ENCODE measurements at places on chromosomes 3 and 15. TPM values are rescaled to one million over a fixed set of nuclear protein-coding genes. Genes with fewer than 3 reads are reported as not detected.
A peak's percentile ranks its signal among the peaks of the same experiment; 100 is the strongest.

The ITGA11 gene
- total RNA-seq, result not detected

The MESP2 gene
- total RNA-seq, result 1.3 TPM

- H3K36me3 ChIP-seq, result no peaks in the 10 kb centered on the region
- peaks cover 54% of the 10 kb centered on the region for H3K27me3 ChIP-seq
- no peak overlapping the region for H3K4me3 ChIP-seq
- DNase-seq, result peak; percentile 33
- no peaks in the 10 kb centered on the region for H3K4me1 ChIP-seq
Measured at GRCh38 chr15:37586011-37586583, 348.3 kb upstream of the TMCO5A start.

- H3K4me1 ChIP-seq, result no peaks in the 10 kb centered on the region
- no peak overlapping the region for H3K4me3 ChIP-seq
- H3K36me3 ChIP-seq, result peaks cover 4% of the 10 kb centered on the region
- no peak for DNase-seq
Measured at GRCh38 chr3:53027254-53027844, 18.5 kb downstream of the SFMBT1 start.

GRCh38 chr3:13718436-13718835, 161.4 kb downstream of the WNT7A start:
- no peak for DNase-seq
- H3K27ac ChIP-seq, result no peak overlapping the region
- no peaks in the 10 kb centered on the region for H3K36me3 ChIP-seq
- no peaks in the 10 kb centered on the region for H3K4me1 ChIP-seq
- H3K4me3 ChIP-seq, result no peak overlapping the region

The CHRNA5 gene
- total RNA-seq, result 11.0 TPM

The GATM gene
- total RNA-seq, result 0.87 TPM

The C3orf20 gene
- total RNA-seq, result not detected

GRCh38 chr3:156359368-156359767, 195.5 kb downstream of the SSR3 start:
- H3K27me3 ChIP-seq, result peaks cover 35% of the 10 kb centered on the region
- DNase-seq, result no peak
- H3K27ac ChIP-seq, result no peak overlapping the region
- H3K4me1 ChIP-seq, result no peaks in the 10 kb centered on the region

The AMT gene
- 1.6 TPM for total RNA-seq

The NR2E3 gene
- 0.35 TPM for total RNA-seq

- H3K36me3 ChIP-seq, result peaks cover 14% of the 10 kb centered on the region
- H3K4me1 ChIP-seq, result peaks cover 11% of the 10 kb centered on the region
- peak; percentile 75 for DNase-seq
- H3K27ac ChIP-seq, result peak overlapping the region; percentile 46
- no peak overlapping the region for H3K4me3 ChIP-seq
Measured at GRCh38 chr3:127779747-127780146, 42.6 kb downstream of the MGLL start.

DNA sequence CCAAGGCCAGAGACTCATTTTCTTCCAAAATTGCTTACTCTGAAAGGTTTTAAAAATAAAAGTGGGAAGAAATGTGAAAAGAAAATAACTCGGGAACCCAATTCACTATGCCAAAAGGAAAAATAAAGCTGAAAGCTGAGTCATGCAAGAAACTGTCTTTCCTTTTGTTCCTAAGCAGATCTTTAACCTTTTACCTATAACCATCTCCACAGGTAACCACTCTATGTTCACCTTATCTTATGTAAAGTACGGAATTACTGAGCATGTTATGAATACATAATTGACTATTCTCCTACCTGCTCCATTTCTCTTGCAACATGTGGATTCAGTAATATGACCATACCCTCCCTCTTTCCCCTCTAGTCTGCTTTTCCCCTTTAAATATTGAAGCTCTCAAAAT, 62.0 kb downstream of the MINDY4B start:
- H3K27ac ChIP-seq, result no peak overlapping the region
- H3K27me3 ChIP-seq, result peaks cover 8% of the 10 kb centered on the region
- peak; percentile 18 for DNase-seq
- H3K36me3 ChIP-seq, result no peaks in the 10 kb centered on the region
- H3K4me1 ChIP-seq, result peaks cover 7% of the 10 kb centered on the region

The ZBTB47 gene
- 10.8 TPM for total RNA-seq

GRCh38 chr3:100289339-100289738, 28.5 kb downstream of the TBC1D23 start:
- H3K4me3 ChIP-seq, result no peak overlapping the region
- no peak overlapping the region for H3K27ac ChIP-seq
- H3K36me3 ChIP-seq, result no peaks in the 10 kb centered on the region
- H3K27me3 ChIP-seq, result no peaks in the 10 kb centered on the region

The LRTM1 gene
- total RNA-seq, result not detected

Measured in PC-3 (cell line).